ENCODE measurements at places on chromosomes 13 and 19. TPM values are rescaled to one million over a fixed set of nuclear protein-coding genes. Genes with fewer than 3 reads are reported as not detected.
A peak's percentile ranks its signal among the peaks of the same experiment; 100 is the strongest.

GRCh38 chr13:53136554-53137215, 108.1 kb downstream of the OLFM4 start:
- no peaks in the 10 kb centered on the region for H3K36me3 ChIP-seq
- no peak overlapping the region for H3K27ac ChIP-seq
- no peaks in the 10 kb centered on the region for H3K4me1 ChIP-seq
- no peak for DNase-seq

- peaks cover 29% of the 10 kb centered on the region for H3K36me3 ChIP-seq
- H3K4me3 ChIP-seq: peak overlapping the region; percentile 31
- peaks cover 69% of the 10 kb centered on the region for H3K4me1 ChIP-seq
- peaks cover 6% of the 10 kb centered on the region for H3K27me3 ChIP-seq
- H3K27ac ChIP-seq: no peak overlapping the region
- DNase-seq: peak; percentile 72
Measured at GRCh38 chr19:16375157-16375935, 50.7 kb downstream of the KLF2 start.

DNA sequence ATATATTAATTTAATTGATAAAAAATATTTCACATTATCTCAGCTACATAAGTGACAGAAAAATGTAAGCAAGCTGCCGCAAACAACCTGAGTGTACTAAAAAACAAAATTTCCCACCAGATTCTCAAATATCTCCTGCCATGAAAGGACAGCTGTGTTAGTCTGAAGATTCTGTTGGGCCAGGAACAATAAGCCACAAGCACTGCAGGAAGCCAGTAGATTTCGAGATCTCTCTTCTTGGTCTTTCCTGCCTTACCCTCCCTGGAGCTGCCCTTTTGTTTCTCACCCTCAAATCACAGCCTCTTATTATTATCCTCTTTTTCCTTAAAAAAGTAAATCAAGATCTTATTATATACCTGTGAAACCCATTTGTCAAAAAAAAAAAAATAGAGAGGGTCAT, 165.6 kb downstream of the EFNB2 start:
- no peaks in the 10 kb centered on the region for H3K36me3 ChIP-seq
- no peak for DNase-seq
- no peak overlapping the region for H3K4me3 ChIP-seq
- peaks cover 6% of the 10 kb centered on the region for H3K27me3 ChIP-seq
- H3K4me1 ChIP-seq: no peaks in the 10 kb centered on the region

- peaks cover 8% of the 10 kb centered on the region for H3K36me3 ChIP-seq
- peak; percentile 77 for DNase-seq
- peaks cover 16% of the 10 kb centered on the region for H3K27me3 ChIP-seq
- H3K4me1 ChIP-seq: peaks cover 28% of the 10 kb centered on the region
Measured at GRCh38 chr19:55118401-55118991, 1.1 kb upstream of the PPP1R12C start.

DNA sequence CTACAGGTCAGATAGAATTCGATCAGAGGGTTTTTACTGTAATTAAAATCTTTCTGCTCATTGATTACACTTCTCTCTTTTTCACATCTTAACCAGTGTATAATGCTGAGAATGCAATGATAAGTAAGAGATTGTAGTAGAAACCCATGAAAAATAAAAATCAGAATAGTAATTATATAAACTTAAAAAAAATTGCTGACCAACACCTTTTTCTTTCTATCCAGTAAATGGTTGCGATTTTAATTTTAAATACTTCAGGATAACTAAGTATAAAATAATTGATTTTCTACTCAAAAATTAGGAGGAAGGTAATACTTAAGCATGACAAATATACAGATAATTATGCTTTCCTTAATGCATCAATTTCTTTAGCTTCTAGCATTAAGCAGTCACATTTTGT, 910.6 kb upstream of the GPC6 start:
- no peak overlapping the region for H3K4me3 ChIP-seq
- H3K27me3 ChIP-seq: no peaks in the 10 kb centered on the region
- no peak for DNase-seq
- H3K4me1 ChIP-seq: no peaks in the 10 kb centered on the region

DNA sequence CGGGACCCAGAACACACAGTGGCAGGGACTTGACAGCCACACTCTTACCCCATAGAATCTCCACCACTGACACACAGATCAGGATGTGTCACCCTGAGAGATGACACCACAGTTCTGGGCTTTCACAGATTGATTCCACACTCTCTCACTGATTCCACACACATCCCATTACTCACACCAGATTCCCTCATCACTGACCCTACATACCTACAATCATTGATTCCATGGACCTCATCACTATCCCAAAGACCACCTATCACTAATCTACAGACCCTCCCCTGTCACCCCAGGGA, 57.6 kb upstream of the ZNF527 start:
- DNase-seq: no peak
- no peaks in the 10 kb centered on the region for H3K27me3 ChIP-seq
- peaks cover 10% of the 10 kb centered on the region for H3K36me3 ChIP-seq

DNA sequence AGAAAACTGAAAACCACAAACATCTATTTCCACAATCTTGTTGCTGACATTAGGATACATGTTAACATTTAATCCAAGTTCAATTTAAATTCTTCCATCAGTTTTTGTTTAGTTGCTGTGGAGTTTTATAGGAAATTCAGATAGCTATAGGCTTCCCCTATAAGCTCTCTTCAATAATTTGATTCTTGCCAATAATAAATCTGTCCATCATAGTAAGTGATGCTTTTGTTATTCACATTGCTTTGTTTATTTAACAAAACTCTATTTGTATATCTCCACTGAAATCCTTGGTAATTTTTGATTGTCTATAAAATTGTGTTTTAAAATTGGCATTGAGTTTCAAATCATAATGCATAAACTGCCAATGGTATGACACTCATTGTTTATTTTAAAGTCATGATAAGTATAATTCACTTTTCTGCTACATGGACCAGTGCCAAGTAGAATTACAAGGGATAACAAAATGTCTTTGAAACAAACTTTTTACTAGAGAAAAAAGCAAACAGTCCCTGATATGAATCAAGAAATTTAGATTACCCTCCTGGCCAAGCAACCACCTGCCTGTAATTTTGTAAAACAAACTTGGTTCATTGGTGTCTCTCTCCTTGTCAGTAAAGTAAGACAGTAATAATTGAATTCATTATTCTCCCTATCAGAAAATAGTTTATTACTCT, 577.3 kb upstream of the GPC6 start:
- H3K4me1 ChIP-seq: no peaks in the 10 kb centered on the region
- H3K4me3 ChIP-seq: no peak overlapping the region
- no peaks in the 10 kb centered on the region for H3K36me3 ChIP-seq
- H3K27me3 ChIP-seq: no peaks in the 10 kb centered on the region

DNA sequence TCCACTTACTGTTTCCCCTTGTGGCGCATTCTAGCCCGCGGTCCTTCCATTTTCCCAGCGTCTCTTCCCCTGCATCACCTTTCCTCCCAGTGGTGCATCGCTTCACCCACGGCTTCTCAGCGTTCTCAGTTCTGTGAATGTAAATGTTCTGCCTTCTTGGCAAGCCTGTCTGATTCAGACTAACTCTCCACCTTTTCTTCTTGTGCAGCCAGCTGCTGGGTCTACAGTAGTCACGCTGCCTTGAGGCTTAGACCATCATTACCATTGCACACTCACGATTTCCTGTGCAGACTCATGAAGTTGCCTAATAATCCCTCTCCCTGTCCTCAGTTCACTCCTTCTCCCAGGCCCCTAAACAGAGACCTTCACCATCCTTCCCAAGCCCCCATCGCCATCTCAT, 75.0 kb downstream of the DHRS12 start:
- H3K27ac ChIP-seq: no peak overlapping the region
- H3K27me3 ChIP-seq: no peaks in the 10 kb centered on the region

The ZNF491 gene
- 0.12 TPM for total RNA-seq

The TPRX1 gene
- not detected for total RNA-seq

The ZNF583 gene
- total RNA-seq: 2.0 TPM

The LAMP1 gene
- 55.3 TPM for total RNA-seq

The CLEC17A gene
- total RNA-seq: not detected

The PSG1 gene
- total RNA-seq: not detected

Data from activated CD4-positive, alpha-beta T cell treated with anti-CD3 and anti-CD28 coated beads, Interleukin-2, amount 10 ng/mL, durations not matched to agents 24 days and 14 days (primary cell).